T-helper 9 cell (primary cell): ENCODE measurements at places on chromosomes 1 and 21.
A peak's percentile ranks its signal among the peaks of the same experiment; 100 is the strongest.

- no peak for DNase-seq
Measured at GRCh38 chr1:222772996-222773379, 36.0 kb downstream of the FAM177B start.

- DNase-seq = no peak
Measured at GRCh38 chr1:153791648-153792253, 16.5 kb downstream of the SLC27A3 start.

DNA sequence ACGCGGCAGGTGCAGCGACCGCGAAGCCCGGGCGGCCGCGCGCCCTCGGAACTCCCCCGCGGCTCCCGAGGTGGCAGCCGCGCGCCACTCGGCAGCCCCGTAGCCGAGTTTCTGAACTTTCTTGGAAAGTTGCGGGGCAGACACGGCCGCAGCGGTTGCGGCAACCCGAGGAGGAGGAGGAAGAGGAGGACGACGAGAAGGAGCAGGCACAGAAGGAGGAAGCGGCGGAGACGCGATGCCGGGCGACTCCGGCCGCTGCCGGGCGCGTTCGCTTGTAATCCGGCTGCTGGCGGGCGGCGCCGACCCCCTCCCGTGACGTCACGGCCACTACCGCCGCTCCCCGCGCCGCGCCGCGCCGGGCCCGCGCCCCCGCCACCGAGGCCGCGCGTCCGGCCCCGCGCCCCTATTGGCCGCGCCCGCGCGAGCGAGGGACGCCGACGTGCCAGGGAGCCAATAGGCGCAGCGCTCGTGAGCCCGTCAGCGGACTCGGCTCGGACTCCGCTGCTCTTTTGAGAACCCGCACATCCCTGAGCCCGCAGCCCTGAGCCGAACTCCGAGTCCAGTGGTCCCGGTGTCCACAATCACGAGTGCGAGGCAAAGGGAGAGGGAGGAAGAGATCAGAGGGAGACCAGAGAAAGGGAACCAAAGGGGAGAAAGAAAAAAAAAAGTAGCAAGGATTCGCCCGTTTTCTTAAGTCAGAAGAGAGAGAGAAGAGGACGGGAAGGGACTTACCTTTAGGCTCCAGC, 736 bp upstream of the BARHL2 start:
- DNase-seq = no peak

- DNase-seq = no peak
Measured at GRCh38 chr1:247115141-247115510, 11.0 kb upstream of the ZNF669 start.

GRCh38 chr1:239233626-239234025, 152.7 kb upstream of the CHRM3 start:
- no peak for DNase-seq

GRCh38 chr1:240500647-240501046, 111.3 kb downstream of the GREM2 start:
- DNase-seq = no peak

DNA sequence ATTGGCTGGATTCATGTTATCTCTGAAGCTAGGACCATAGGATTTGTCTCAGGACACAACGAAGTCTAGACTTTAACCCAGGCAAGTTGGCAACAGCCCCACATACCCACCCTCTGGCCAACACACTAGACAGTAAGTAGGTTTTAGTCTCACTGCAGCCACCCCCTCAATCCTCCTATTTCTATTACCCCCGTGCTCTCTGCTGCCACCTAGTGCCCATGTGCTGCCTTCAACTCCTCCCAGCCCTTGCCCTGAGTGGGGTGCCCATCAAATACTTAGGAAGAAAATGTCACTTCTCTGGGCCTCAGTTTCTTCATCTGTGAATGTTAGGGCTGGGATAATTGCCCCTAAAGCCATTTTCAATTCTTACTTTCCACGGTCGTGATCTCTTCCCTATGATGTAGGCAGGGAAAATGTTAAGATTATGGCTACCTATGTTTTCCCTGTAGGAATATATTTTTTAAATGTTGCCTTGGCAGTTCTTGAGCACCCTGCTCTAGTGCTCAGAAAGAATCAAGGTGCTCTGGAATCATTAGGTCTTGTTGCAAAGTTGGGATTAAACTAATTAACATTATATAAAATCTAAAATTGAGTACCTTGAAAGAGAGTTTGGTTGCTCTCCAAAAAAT, 213.0 kb downstream of the LMX1A start:
- DNase-seq = no peak

DNA sequence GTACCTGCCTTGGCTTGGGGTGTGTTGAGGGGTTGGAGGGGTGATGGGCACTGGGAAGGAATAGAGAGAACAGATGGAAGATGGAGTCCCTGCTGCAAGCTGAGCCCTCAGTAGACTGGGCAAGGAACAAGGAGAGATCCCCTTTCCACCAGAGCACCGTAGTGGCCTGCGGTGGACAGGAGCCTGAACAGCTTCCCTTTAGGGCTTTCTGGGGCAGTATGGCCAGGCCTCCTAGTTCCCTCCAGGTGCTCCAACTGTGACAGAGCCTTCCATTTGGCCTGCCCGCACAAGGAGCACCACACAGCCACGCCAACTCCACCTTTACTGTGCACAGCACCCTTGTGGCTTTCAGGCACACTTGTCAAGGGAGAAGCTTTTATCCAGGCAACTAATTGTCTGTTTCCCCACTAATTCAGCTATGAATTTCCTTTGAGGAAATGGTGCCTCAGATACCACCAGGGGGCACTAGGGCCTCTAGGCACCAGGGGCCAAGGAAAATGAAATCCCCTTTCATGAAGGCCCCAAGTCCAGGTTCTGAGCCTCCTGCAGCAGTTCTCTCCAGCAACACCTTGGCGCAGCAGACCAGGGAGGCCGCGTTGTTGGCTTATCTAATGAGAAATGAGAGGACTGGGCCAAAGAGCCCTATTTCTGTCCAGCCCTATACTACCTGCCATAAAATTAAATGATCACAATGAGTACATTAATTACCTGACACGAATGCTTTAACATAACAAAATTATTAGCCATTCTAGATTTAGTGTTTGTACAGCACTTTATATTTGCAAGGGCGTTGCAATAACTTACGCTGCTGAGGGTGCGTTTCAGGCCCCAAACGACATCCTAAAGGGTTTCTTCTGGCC, 23.1 kb upstream of the ERI3 start:
- peak; percentile 15 for DNase-seq

DNA sequence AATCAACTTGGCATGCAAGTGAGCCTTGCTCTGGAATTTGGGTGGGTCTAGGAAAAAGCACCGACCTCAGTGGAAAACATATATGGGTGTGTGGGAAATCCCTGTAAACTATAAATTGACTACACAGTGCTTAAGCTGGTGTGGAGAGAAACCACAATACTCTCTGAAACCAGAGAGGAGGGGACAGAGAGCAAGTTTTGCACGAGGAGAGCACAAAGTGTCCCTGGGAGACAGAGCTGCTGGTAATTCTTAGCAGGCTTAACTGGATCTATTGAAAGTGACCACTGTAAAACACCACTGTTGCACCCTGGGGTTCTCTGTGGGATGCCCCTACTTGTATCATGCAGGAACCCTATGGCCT, 12.8 kb downstream of the KCNJ15 start:
- no peak for DNase-seq

GRCh38 chr1:116224561-116224960, 113.4 kb downstream of the MAB21L3 start:
- no peak for DNase-seq

DNA sequence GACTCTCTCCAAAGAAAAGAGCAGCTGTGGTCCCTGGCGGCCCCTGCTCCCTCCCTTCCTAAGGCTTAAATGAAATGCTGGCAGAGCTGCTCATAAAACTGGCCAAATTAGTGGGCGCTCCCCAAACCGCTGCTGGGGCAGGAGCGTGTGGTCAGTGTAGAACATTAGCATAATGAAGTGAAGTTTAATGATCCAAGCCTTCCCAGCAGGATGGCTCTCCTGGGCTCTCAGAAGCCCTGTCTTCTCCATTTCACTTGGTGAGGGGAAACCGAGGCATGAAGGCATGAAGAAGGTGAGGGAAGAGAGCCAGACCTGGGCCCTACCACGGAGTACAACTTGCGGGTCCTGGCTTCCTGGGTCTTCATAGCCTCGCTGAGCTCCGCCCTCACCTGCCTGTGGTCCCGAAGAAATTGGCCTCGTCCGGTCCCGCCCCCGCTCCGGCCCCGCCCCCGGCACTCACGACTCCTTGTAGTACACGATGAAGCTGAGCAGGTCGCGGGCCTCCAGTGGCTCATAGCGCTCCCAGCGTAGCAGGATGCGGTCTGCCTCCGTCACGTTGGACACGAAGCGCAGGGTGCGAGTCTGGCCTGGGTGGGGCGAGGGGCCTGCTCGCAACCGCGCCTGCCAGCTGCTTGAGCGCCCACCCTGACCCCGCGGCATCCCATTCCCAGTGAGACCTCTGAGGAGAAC, 10.3 kb downstream of the INSRR start:
- DNase-seq = peak; percentile 62

GRCh38 chr1:156247460-156248322, at the start of gene PAQR6:
Gene PAQR6 (minus strand): TSS chr1:156248056. CDS start chr1:156246731, 1,325 bp downstream.
- no peak for DNase-seq

DNA sequence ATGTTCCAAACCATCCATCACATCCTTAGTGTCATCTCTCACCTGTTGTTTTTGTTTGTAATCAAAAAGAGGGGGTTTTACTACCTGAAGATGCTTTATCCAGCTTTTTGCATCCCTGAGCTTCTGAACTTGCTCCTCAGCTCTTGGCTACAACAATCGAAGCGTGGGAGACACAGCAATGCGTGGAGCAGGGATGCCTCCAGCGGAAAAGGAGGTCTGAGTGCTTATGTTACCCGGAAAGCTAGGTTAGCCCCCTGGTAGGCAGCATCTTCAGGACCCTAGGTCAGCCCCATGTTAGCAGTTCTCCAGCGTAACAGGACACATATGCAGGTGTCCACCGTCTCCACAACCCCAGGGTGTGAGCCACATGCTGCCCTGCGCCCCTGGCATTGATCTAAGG, 141.5 kb downstream of the RRAGC start:
- no peak for DNase-seq

DNA sequence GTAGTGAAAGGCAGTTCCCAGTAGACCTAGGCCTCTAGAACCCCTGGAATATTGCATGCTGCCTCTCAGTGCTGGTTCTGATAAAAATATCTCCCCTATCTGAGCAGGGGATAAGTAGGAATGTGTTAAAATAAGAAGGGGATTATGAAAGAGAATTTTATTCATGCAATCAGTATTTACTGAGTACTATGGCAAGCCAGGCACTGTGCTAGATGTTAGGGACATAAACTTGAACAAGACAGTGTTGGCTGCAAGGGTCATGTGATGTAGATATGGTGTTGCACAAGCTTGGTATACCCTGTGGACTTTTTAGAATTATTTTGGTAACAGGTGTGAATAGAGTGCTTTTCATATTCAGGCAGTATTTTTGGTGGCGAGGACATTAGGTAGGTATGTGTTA, 23.6 kb downstream of the NOS1AP start:
- no peak for DNase-seq

GRCh38 chr1:166040202-166040997, 126.4 kb downstream of the FAM78B start:
- DNase-seq = no peak

DNA sequence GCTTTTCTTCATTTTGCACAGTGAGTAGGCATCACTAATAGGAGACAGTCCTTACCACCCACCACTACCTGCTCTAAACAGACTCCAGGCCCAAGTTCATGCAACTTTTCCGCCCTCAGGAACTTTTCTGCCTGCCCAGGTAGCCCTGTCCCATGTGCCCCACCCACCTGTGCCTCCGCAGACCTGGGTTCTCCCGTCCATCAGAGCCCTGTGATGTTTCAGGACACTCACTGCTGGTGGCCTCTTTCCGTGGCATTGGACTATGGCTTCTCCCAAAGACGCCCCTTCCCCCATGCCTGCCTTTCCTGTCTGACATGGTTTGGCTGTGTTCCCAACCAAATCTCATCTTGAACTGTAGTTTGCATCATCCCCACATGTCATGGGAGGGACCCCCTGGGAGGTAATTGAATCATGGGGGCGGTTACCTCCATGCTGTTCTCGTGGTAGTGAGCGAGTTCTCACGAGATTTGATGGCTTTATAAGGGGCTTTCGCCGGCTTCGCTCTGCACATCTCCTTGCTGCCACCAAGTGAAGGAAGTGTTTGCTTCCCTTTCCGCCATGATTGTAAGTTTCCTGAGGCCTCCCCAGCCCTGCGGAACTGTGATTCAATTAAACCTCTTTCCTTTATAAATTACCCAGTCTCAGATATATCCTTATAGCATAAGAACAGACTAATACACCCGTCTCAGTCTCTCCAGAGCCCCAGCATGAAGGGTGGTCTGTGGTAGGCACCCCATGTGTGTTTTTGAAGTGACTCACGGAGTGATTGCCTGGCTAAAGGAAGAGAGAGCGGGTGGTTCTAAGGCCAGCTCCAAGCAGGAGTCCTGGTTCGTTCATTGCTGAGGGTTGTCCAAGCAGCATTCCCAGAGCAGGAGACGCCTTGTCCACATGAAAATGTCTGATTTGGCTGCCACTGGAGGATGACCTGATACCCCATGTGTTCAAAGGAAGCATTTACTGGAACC, 86.0 kb upstream of the ZBTB40 start:
- DNase-seq = no peak

DNA sequence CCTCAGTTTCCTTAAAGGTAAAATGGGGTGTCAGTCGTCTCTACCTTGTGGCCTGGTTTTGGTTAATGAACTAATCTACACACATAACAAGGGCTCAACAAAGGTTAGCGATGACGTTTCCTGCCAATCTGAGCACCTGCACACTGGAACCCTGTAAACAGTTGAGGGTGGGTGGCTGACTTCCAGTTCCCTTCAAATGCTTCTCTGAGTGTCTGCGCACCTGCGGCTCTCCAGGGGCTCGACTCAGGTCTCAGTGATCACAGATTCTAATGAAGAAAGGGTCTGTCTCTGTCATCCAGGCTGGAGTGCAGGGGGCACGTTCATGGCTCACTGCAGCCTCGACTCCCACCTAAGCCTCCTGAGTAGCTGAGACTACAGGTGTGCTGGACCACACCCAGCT, 3.3 kb upstream of the AGPAT3 start:
- DNase-seq = no peak
